Activated naive CD4-positive, alpha-beta T cell treated with anti-CD3 and anti-CD28 coated beads for 36 hours (primary cell): ENCODE measurements at places on chromosomes 3 and 15.

DNA sequence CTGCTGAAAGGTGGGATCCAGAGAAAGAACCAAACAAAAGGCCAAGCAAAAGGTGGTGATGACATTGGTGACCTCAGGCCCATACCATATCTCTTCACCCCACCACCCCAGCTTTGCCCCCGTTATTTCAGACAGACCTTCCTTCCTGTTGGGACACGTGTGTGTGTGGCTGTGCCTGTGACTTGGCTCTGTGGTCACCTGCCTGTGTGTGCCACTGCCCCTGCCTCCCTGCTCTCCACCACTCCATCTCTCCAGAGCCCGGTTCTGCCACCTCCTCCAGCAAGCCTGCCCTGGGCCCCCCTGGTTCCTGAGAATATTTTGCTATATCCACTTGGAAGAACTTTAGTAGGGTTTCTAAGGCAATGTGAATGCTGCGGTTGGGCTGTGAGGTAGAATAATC lies 28.6 kb upstream of the TLE3 start:
- DNase-seq, result no peak

DNA sequence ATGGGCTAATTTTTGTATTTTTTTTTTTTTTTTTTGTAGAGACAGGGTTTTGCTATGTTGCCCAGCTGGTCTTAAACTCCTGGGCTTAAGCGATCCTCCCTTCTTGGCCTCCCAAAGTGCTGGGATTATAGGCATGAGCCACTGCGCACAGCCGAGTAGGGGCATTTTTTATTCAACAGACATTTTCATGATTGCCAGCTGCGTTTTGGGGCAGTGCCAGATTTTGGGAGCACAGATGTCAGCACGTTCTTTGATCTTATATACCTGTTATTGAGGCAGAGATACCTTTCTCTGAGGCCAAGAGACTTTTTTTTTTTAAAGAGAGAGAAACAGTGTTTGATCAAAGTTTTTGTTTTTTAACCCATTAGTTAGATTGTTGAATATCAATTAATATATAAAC lies 16.8 kb downstream of the NEO1 start:
- no peak for DNase-seq

GRCh38 chr15:46901001-46901400 lies 816.3 kb upstream of the SEMA6D start:
- DNase-seq, result no peak

DNA sequence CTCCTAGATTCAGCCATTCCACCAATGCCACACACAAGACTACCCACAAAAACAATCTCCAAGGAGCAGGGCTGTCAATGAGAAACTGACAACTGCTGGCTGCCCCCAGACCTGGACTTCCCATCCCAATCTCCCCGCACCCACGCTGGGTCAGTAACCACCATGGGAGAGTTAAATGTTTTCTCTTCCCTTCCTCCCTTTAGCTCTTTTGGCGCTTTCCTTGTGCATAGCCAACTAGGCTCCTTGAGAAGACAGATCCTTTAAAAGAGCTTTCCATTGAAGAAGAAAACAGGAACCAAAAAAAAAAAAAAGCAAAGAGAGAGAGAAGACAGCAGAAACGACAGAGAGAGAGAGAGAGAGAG lies 8.3 kb downstream of the BCL6 start:
- no peak for DNase-seq

DNA sequence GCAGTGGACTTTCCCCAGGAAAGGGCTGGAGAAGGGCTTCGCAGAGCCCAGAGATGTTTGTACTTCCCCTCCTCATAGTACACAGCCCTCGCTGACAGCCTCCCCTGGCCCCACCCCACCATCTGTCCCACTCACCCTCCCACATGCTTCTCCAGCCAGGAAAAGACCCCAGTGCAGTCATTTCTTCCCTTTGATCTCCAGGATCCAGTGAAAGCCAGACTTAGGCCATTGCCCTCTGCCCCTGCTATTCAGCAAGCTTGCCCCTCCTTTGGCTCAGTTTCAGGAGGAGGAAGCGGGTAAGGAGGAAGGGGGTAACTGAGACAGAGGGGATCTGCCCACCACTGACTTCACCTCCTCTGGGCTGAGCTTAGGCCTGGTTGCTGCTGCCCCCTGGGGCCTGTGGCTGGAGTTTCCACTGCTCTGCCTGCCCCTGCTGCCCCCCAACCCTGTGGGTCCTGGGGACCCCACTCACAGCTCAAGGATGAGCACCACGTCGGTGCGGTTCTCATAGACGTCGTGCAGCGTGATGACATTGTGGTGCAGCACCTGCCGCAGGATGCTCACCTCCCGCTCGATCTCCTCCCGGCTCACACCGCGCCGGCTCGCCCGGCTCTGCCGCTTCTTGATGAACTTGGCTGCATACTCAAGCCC lies 63.1 kb downstream of the DAPK2 start:
- DNase-seq, result no peak

DNA sequence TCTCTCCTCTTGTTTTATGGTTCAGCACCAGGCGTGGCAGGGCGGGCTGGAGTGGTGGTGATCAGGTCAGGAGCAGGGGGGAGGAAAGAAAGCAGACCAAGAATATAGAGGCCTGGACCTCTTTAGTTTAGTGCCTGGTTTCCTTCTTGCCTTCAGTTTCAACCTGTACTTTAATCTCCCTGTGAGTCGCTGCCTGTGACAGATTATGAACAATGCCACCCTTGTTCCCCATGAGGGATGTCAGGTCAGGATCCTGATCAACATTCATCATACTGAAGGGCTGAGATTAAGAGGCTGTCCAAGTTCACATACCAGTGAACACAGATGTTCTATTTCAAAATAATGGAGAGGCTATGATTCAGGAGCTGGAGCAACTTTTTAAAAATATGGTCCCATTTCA lies 11.4 kb downstream of the ENTPD3 start:
- DNase-seq, result no peak

GRCh38 chr3:151434151-151434890 lies 26.5 kb downstream of the IGSF10 start:
- DNase-seq, result no peak
